Endothelial cell (in vitro differentiated cells): ENCODE measurements at places on chromosomes 1 and 21.
A peak's percentile ranks its signal among the peaks of the same experiment; 100 is the strongest.

GRCh38 chr1:56092684-56093570 lies 486.4 kb downstream of the PLPP3 start:
- no peaks in the 10 kb centered on the region for H3K27me3 ChIP-seq
- no peak overlapping the region for H3K27ac ChIP-seq
- no peak overlapping the region for H3K4me3 ChIP-seq
- H3K36me3 ChIP-seq: no peaks in the 10 kb centered on the region
- H3K4me1 ChIP-seq: no peaks in the 10 kb centered on the region

DNA sequence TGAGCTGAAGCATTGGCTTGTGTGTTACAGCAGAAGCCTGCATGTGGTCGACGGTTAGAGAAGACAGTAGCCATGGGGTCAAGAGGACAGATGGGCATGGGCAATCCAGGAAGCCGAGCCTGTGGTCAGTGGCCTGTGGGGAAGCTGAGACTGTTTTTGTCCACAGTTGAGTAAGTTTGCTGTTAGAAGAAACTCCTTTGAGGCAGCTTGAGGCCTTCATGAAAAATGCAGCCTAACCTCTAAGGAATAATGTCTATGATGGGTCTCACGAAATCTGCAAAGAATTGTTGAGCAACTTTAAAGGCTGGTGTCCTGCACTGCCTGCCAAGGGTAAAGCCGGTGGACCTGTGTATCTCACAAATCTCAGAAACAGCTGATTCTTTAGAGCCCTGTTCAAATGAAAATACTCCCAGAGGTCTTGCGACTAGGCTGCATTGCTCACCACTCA lies 322.4 kb downstream of the SETD4 start:
- H3K27me3 ChIP-seq: peaks cover 5% of the 10 kb centered on the region
- H3K4me1 ChIP-seq: peaks cover 7% of the 10 kb centered on the region
- H3K27ac ChIP-seq: no peak overlapping the region
- H3K36me3 ChIP-seq: no peaks in the 10 kb centered on the region

DNA sequence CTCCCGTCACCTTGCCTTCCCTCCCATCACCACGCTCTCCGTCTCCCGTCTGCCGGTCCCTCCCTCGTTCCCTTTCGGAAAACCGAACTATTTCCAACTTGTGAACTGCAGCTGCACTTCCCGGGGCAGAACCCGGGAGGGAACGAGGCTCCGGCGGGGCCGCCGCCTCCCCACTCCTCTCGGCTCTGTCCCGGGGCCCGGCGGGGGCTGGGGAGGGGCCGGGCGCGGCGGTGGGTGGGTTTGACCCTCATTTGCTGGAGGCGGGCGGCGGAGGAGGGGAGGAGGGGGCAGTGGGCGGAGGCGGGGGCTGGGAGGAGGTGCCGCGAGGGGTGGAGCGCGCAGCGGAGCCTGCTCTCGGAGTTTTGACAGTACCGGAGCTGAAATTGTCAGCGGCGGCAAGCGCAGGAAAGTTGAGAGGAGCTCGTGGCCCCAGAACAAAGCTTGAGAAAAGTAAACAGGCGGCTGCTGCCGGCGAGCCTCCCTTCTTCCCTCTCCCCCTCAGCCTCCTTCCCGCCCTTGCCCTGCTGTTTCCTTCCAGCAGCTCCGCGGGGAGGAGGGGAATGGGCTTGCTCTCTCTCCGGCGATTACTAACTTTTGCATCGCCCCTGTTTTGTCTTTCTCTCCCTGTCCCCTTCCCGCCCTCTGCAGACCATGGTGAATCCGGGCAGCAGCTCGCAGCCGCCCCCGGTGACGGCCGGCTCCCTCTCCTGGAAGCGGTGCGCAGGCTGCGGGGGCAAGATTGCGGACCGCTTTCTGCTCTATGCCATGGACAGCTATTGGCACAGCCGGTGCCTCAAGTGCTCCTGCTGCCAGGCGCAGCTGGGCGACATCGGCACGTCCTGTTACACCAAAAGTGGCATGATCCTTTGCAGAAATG lies 2.9 kb downstream of the LMO4 start:
- H3K4me3 ChIP-seq: peak overlapping the region; percentile 95
- H3K27ac ChIP-seq: peak overlapping the region; percentile 84

DNA sequence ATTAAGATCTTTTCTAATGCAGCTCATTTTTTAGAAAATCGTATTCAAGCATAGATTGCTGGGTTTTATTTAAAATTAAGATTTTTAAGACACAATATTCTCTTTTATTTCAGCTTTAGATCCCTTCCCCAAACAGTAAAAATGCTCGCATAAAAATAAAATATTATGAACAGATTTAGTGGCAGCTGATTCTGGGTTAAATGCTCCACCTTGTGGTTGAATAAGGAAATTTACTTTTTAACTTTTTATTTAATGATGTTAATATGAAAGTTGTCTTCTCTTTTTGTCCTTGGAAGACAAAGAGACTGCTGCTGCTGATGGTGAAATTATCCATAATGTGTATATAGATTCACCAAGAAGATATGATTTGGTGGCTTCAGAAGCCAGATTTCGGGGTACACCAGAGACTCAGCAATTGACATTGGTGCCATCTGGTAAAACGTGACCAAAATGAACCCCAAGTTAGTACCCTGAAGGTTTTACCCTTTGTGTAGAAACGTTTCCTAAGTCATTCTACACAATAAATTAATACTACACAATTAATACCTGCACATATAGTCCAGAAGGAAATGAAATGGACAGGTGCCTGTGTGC lies 128.0 kb downstream of the ADAMTS1 start:
- no peaks in the 10 kb centered on the region for H3K4me1 ChIP-seq
- no peaks in the 10 kb centered on the region for H3K36me3 ChIP-seq
- no peak overlapping the region for H3K27ac ChIP-seq
- H3K4me3 ChIP-seq: no peak overlapping the region
- no peak for DNase-seq
- peaks cover 3% of the 10 kb centered on the region for H3K27me3 ChIP-seq

- H3K36me3 ChIP-seq: peaks cover 12% of the 10 kb centered on the region
- H3K27me3 ChIP-seq: peaks cover 1% of the 10 kb centered on the region
- H3K4me3 ChIP-seq: peak overlapping the region; percentile 17
- no peak for DNase-seq
- peaks cover 54% of the 10 kb centered on the region for H3K4me1 ChIP-seq
These were observed 24.4 kb downstream of the MPZL1 start for GRCh38 chr1:167746013-167746672.

DNA sequence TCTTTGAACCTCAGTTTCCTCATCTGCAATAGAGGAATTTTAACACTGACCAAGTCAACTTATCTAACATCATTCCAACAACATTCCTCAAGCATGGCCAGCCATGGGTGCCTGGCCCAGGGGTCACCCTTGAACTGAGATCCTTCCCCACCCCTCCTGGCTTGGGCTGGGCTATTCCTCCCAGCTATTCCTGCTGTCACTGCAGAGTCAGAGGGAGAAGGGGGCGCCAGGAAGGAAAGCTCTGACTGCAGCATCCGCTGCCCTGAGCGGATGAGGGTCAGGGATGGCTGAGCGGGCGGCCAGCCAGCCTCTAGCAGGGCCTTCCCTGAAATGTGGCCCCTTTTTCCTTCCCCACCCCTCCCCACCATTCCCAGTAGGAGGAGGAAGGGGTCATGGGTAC lies 3.1 kb downstream of the TINAGL1 start:
- peak overlapping the region; percentile 57 for H3K27ac ChIP-seq
- peaks cover 3% of the 10 kb centered on the region for H3K36me3 ChIP-seq
- H3K4me1 ChIP-seq: peaks cover 21% of the 10 kb centered on the region
- DNase-seq: no peak

DNA sequence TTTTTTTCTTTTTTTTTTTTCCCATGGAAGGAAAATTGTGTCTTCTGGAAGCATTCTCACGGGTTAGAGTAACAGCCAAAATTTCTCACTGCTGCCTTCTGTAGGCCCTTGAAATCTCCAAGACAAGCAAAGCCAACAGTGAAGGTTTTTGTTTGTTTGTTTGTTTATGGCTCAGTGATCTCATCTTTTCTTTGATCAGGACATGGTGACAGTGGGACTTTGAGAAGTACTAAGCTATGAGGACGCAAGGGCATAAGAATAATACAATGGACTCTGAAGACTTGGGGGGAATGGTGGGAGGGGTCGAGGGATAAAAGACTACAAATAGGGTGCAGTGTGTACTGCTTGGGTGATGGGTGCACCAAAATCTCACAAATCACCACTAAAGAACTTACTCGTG lies 419.4 kb downstream of the PTPRC start:
- no peak overlapping the region for H3K4me3 ChIP-seq
- no peaks in the 10 kb centered on the region for H3K27me3 ChIP-seq
- H3K4me1 ChIP-seq: no peaks in the 10 kb centered on the region

DNA sequence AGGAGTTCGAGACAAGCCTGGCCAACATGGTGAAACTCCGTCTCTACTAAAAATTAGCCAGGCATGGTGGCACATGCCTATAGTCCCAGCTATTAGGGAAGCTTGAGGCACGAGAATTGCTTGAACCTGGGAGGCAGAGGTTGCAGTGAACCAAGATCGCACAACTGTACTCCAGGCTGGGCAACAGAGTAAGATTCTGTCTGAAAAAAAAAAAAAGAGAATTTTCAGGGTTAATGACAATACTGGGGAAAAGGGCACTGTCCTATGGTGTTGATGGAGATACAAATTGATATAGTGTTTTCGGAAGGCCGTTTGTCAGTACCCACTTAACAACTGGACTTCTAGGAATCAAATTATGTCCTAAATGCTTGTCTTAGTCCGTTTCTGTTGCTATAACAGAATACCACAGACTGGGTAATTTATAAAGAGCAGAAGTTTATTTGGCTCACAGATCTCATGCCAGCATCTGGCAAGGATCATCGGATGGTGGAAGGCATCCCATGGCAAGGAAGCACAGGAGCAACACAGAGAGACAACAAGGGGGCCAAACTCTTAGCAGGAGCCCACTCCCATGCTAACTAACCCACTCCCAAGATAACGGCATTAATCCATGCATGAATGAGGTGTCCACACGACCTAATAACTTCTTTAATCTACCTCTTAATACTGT lies 41.3 kb downstream of the ZBTB8A start:
- no peak for DNase-seq
- H3K4me3 ChIP-seq: no peak overlapping the region
- H3K27me3 ChIP-seq: no peaks in the 10 kb centered on the region
- H3K4me1 ChIP-seq: no peaks in the 10 kb centered on the region
- no peaks in the 10 kb centered on the region for H3K36me3 ChIP-seq

DNA sequence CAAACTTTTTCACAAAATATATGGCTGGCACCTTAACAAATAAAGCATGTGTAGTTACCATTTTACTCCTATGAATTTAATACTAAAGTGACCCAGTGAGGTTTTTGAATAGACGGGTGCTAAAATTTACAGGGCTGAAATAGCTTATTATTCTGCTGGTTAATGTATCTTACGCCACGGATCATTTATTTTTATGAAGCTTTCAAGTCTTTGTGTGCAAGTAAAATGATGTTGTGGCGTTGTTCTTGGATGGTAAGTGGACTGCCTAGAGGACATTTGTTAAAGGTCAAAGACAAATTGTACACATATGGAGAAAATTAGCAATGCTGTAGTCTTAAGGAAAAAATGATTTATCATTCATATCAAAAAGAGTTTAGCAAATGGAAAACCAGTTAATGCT lies 22.8 kb downstream of the INSL5 start:
- H3K27ac ChIP-seq: no peak overlapping the region
- no peaks in the 10 kb centered on the region for H3K4me1 ChIP-seq
- peaks cover 6% of the 10 kb centered on the region for H3K27me3 ChIP-seq
- no peak for DNase-seq
- no peak overlapping the region for H3K4me3 ChIP-seq
- peaks cover 44% of the 10 kb centered on the region for H3K36me3 ChIP-seq

GRCh38 chr1:85681087-85681486 lies 27.1 kb downstream of the ZNHIT6 start:
- peaks cover 7% of the 10 kb centered on the region for H3K36me3 ChIP-seq
- no peaks in the 10 kb centered on the region for H3K4me1 ChIP-seq
- no peaks in the 10 kb centered on the region for H3K27me3 ChIP-seq
- H3K4me3 ChIP-seq: no peak overlapping the region

GRCh38 chr1:44620072-44620471 lies 54.2 kb downstream of the TMEM53 start:
- H3K36me3 ChIP-seq: peaks cover 25% of the 10 kb centered on the region
- peaks cover 18% of the 10 kb centered on the region for H3K27me3 ChIP-seq
- H3K27ac ChIP-seq: no peak overlapping the region
- H3K4me3 ChIP-seq: no peak overlapping the region

DNA sequence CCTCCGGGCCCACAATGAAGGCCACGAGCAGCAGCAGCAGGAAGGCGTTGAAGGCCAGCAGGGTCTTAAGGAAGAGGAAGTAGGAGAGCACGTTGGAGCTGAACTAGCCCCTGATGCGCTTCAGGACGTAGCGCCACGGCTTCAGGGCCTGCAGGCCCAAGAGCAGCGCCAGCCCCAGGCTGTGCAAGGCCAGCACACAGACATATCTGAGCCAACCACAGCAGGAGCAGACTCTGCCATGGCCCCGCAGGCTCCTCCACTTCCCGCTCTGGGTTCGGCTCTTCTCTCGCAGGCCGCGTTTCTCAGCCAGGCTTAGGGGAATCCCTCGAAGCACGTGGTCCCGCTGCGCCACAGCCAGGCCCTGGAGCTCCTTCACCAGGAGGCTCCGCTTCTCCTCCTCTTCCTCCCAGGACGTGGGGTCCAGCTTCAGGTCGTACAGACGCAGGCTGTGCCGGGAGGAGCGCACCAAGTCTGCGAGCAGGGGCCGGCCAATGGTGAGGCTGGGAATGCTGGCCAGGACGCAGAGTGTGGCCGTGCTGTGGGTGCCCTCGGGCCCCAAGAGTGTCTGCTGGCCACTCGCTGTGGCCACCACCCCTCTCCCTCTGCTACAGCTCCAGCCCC lies 41.7 kb downstream of the ZNF691 start:
- DNase-seq: no peak
- H3K4me3 ChIP-seq: no peak overlapping the region
- no peak overlapping the region for H3K27ac ChIP-seq
- H3K4me1 ChIP-seq: no peaks in the 10 kb centered on the region
- H3K36me3 ChIP-seq: no peaks in the 10 kb centered on the region

DNA sequence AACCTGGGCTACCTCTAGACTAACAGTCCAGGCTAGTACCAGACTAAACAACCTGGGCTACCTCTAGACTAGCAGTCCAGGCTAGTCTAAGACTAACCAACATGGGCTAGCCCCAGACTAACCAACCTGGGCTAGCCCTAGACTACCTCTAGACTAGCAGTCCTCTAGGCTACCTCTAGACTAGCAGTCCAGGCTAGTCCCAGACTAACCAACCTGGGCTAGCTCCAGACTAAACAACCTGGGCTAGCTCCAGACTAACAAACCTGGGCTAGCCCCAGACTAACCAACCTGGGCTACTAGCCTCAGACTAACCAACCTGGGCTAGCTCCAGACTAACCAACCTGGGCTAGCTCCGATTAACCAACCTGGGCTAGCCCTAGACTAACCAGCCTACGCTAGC lies 2.0 kb downstream of the TFF2 start:
- no peak for DNase-seq
- H3K36me3 ChIP-seq: no peaks in the 10 kb centered on the region
- H3K4me1 ChIP-seq: peaks cover 6% of the 10 kb centered on the region
- H3K27ac ChIP-seq: no peak overlapping the region
- no peak overlapping the region for H3K4me3 ChIP-seq
- peaks cover 4% of the 10 kb centered on the region for H3K27me3 ChIP-seq
